AG10803 (cell line): ENCODE measurements at places on chromosomes 1 and 21.

- DNase-seq, result peak; percentile 56
These were observed 5.7 kb downstream of the LRRC71 start for GRCh38 chr1:156926175-156926574.

DNA sequence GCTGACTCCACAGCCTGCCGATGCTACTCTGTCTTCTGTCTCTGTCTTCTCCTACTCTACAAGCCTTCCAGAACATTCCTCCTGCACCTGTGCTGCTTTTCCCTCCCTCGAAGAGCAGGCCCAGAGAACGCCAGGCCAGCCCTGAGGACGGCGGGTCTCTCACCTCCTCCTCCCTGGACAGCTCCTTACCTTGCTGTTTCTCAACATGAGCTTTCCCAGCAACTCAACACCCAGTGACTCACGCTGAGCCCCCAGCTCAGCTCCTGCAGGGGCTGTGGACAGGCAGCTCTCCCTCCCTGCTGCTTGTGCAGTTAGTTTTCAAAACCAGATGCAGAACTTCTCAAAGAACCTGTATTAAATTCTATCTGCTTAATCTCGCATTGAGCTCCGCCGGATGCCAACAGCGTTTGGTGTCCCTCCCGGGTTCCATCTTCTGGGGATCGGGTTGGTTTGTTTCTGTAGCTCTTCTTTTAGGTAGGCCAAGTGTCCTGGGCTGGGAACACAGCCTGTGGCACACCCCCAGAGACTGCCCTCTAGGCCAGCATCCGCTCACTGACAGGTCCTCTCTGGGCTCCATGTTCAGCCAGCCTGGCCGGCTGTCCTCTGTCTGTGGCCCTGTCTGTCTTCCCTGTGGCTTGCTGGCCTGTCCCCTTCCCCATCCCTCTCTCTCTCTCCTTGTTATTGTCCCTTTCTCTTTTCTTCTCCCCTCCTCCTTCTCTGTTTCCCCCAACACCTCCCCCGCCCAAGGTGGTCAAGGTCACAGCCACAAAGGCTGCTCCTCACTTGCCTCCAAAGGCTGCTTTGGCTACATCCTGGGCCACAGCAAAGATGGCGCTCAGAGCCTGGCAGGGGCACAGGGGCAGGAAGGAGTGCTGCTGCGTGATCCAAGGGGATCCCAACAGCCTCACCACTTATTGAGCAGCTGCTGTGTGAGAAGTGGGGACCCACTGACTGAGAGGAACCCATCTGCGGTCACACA is 391.0 kb downstream of the MATN1 start:
- DNase-seq, result no peak

DNA sequence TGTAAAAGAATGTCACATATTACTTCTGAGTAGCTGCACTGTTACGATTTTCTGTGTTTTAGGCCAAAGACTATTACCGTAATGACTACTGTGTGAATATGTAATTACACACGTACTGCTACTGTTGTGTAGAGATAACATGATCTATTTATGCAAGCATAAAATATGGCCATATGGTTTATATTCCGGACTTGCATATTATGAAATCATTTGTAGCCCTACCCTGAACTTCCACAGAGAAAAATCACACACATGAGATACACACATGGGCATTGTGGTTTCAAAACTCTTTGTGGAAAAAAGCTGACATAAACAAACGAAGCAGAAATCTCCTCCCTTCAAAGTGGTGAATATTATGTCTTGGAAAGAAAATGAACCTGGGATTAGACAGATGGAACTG is 373.0 kb upstream of the ADAMTS5 start:
- peak; percentile 77 for DNase-seq

GRCh38 chr1:22709227-22709626 is 1.4 kb upstream of the EPHB2 start:
- no peak for DNase-seq

DNA sequence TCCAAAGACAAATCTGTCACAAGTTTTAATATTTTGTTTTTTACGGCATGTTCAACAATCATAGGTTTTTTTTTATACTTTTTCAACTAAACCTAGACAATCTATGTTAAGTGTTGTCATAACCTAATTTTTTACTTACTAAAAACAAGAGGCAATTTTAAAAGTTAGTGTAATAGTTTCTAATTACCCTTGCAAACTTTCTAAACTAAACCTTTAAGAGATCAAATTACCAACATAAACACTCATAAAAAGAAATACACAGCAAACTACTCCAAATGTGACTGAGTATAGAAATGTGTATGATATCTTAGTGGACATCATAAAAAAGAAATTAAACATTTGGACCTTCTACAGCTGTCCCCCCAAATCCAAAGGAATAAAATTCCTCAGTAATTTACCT is 10.0 kb downstream of the ZNF281 start:
- DNase-seq, result no peak

DNA sequence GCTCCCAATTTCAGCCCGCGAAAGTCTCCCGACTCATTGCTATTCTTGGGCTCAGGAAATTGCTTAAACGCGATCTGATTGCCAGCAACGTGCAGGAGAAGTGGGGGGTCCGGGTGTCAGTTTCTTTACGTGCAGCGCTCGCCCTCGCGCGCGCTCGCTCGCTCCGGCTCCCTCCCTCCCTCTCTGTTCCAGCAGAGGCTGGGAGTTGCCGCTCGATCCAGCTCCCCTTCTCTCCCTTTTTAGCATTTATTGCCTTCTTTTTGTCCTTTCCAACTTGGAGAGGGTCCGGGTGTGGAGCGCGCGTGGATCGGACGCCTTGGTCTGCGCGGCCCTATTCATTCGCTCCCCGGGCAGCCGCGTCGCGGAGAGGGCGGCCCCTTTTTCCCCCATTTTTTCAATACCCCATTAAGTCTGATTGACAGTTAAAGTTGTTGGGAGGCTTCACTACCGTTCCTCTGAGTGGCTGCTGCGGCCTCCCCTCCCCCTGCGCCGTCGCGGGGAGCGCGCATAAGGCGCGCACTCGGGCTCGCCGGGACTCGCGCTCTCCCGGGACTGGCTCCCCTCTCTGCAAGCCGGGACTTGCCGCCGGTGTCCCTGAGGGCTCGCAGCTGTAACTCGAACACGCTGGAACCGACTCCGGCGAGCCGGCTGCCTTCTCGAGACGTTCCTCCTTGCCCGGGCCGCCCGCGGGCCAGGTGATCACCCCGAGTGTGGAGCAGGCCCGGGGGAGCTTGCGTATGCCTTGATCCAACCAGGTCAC is at the start of gene DHRS3:
TSS of gene DHRS3 (minus strand) at position 310 of the 760 bp plus-strand sequence. CDS start 862 bp downstream, outside the sequence.
- DNase-seq, result peak; percentile 86

- no peak for DNase-seq
These were observed 28.7 kb downstream of the LDLRAP1 start for GRCh38 chr1:25572107-25572506.

- DNase-seq, result peak; percentile 97
These were observed 6.1 kb downstream of the IER5 start for GRCh38 chr1:181094416-181095212.

GRCh38 chr1:2381741-2382620 is 9.4 kb downstream of the MORN1 start:
- DNase-seq, result peak; percentile 78

GRCh38 chr1:230307213-230307612 is 118.9 kb downstream of the PGBD5 start:
- DNase-seq, result no peak

DNA sequence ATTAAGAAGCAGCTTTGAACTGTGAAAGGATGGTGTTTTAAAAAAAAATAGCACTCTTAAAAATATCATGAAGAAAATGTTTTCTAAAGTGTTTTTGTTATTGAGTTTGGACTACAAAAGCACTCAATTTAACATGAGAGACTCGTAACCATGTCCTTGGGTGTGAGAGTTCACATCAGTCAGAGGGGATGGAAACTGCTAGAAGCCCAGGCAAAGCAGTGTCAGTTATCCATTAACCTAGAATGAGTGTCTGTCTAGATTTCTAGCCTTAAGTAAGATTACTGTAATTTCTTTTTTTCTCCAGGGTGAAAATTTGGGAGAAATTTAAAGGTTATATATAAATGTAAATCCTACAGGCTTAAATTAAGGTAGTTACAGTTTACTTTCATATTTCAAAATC is 31.7 kb downstream of the SLC5A9 start:
- no peak for DNase-seq

DNA sequence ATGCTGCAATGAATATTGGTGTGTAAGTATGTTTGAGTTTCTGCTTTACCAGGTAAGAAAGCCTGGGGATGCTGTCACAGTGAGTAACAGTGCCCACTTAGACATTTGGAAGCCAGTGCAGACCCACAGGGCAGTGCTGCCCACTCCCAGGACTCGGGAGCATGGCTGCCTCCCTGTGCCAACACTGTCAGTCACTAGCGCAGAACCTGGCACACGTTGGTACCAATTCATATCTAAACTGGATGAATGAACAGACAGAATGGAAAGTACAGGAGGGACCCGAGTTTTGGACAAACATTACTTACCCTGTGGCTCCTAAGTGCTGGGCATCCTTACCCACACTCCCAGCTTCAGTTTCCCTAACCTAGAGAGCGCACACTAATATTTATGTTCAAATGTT is 1.6 kb upstream of the EVA1C start:
- no peak for DNase-seq

DNA sequence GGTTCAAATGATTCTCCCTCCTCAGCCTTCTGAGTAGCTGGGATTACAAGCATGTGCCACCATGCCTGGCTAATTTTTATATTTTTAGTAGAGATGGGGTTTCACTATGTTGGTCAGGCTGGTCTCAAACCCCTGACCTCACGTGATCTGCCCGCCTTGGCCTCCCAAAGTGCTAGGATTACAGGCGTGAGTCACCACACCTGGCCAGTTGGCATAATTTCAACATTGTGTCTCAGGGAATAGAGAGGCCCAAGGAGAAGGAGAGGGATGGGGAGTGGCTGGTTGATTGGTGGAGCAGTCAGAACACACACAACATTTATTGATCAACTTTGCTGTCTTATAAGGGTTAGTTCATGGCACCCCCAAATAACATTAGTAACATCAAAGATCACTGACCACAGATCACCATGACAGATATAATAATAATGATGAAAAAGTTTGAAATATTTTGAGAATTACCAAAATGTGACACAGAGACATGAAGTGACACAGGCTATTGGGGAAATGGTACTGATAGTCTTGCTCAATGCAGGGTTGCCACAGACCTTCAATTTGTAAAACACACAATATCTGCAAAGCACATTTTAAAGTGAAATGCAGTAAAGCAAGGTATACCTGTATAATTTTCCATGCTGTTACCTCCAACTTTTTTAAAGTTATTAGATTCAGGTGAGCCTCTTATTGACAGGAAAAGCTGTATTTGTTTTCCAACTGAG is 15.8 kb upstream of the CYB5R1 start:
- no peak for DNase-seq

DNA sequence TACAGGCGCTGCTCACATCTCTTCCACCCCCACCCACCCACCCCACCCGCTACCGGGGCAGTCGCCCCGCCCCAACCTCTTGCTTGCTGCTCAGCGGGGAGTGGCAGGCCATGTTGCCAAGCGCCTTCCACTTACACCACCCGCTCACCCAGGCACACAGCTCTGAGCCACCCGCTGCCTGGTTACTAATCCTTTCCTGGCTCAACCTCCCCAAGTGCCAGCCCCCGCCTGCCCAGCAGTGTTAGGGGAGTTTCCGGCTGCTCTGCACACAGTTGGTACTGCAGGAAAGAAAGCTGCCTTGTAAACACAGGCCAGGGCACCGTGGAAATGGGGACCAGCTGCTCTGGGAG is 56.2 kb downstream of the LACTBL1 start:
- DNase-seq, result no peak

DNA sequence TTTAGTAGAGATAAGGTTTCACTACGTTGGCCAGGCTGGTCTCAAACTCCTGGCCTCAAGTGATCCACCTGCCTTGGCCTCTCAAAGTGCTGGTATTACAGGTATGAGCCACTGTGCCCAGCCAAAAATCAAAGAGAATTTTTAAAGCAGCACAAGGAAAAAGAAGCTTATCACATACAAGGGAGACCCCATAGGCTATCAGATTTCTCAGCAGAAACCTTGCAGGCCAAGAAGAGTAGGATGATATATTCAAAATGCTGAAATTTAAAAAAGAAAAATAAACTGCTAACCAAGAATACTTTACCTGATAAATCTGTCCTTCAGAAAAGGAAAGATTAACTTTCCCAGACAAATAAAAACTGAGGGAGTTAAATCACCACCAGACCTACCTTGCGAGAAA is 43.2 kb downstream of the FLVCR1 start:
- no peak for DNase-seq

GRCh38 chr1:194394676-194395075 is 1208.3 kb upstream of the B3GALT2 start:
- DNase-seq, result no peak
